ENCODE measurements at places on chromosomes 3 and 15.

GRCh38 chr15:39512643-39513042 lies 68.2 kb upstream of the THBS1 start:
- DNase-seq = no peak

DNA sequence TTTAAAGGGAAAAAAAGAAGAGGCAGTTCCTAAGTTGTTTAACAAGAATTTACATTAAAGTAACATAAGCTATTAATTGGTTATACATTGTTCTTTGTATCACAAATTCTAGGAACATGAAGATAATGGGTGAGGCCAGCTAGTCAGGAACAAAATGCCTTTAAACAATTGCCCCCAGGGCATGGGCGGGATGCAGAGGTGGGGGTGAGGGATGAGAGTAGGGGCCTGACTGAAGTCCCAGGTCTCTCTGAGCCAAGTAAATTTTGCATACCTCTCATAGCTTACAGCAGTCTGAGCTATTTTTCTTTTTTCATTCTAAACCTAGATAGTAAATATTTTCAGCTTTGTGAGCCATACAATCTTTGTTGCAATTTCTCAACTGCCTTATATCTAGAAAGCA lies 77.8 kb upstream of the RNU6-1 start:
- DNase-seq = no peak

GRCh38 chr3:59750391-59750790 lies 700.6 kb upstream of the CFAP20DC start:
- no peak for DNase-seq

DNA sequence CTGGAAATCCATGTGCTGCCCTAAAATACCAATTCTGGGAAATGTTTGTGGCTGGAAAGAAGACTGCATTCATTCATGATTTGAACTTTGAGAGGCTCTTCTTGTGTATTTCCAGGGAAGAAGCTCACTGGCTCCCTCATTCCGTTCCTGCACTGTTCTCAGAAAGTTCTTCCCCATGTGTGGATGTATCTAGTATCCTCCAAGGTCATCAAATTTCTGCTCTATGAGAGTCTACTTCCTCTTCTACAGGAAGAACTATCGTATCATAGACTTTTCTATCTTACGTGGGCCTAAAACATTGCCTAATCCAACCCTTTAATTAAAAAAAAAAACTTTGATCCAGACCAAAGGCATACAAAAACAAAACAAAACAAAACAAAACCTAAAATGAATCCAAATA lies 2.9 kb downstream of the CCR3 start:
- no peak for DNase-seq

Data from activated naive CD4-positive, alpha-beta T cell (primary cell).